Lung microvascular endothelial cell (primary cell): ENCODE measurements at places on chromosomes 5 and 9. TPM values are rescaled to one million over a fixed set of nuclear protein-coding genes. Genes with fewer than 3 reads are reported as not detected.

- DNase-seq = no peak
Observed at GRCh38 chr5:140875085-140876065, at the start of gene PCDHA12. TSS of gene PCDHA12 (plus strand) at chr5:140875308. CDS start at chr5:140875473, 165 bp downstream.

DNA sequence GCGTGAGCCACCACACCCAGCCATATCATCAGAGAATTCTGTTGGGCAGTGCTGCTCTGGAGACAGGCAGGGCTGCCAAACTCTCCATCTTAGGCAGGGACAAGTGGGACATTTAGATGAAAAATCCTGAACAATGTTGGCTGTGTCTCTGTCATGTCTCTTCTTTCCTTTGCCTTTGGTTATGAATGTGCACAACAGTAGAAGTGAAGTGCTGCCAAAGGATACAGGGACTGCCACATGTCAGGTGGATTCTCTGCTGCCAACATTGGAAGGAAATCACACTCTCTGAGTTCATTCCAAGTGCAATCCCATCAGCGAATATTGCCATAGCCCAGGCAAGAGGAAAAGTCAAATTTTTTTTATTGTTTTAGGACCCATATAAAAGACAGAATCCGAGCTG lies 348.8 kb downstream of the TRPM3 start:
- DNase-seq = no peak

DNA sequence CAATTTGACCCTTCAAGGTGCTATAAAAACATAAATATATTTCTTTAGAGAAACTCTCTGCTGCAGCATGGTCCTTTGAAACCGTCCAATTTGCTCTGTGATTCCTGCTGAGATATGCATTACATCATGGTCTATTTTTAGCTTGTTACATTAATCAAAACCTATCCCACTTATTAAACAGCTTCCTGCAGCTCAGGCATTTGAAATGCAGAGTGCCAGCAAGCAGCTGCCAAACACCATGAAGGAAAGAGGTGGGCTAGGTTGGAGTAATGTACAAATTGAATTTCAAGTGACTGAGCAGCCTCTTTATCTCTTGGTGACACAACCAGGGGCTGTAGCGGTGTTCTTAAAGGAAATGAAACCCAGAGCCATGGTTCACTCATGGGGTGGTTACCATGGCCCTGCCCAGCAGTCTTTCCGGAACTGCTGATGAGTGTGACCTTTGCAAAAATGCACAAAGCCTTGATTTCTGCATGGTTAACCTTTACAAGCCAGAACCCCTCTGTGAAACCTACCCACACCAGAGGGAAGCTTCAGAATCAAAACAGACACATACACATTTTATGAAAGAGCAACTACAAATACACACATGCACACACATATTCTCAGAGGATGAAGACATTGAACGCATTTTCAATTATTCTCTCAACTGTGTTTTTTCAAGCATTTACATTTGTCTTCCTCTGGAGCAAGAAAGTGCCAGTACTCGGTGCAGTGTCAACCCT lies 155.8 kb upstream of the ZNF608 start:
- no peak for DNase-seq

Gene GPRIN1
- total RNA-seq = 3.6 and 5.2 TPM in 2 replicates

Gene WDR31
- total RNA-seq = 0.20 and 0.22 TPM in 2 replicates
